ENCODE measurements at places on chromosomes 6 and 20. TPM values are rescaled to one million over a fixed set of nuclear protein-coding genes. Genes with fewer than 3 reads are reported as not detected.

OGFRL1 gene
- 16.0 TPM for total RNA-seq

ZBP1 gene
- total RNA-seq = 3.7 TPM

GRCh38 chr20:5737619-5737953, 12.6 kb upstream of the SHLD1 start:
- DNase-seq = no peak

- DNase-seq = no peak
Observed at GRCh38 chr20:5327356-5327755, 10.6 kb upstream of the PROKR2 start.

- no peak for DNase-seq
Observed at GRCh38 chr6:109074133-109074415, 20.6 kb downstream of the SESN1 start.

- DNase-seq = no peak
Observed at GRCh38 chr6:149209871-149210775, 107.4 kb upstream of the TAB2 start.

DNA sequence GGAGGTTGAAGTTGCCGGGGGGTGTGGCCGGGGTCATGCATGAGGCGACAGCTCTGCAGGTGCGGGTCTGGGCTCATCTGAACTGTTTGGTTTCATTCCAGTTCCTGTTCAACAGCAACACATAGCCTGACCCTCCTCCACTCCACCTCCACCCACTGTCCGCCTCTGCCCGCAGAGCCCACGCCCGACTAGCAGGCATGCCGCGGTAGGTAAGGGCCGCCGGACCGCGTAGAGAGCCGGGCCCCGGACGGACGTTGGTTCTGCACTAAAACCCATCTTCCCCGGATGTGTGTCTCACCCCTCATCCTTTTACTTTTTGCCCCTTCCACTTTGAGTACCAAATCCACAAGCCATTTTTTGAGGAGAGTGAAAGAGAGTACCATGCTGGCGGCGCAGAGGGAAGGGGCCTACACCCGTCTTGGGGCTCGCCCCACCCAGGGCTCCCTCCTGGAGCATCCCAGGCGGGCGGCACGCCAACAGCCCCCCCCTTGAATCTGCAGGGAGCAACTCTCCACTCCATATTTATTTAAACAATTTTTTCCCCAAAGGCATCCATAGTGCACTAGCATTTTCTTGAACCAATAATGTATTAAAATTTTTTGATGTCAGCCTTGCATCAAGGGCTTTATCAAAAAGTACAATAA, 72.5 kb downstream of the PTPN1 start:
- no peak for DNase-seq

DNA sequence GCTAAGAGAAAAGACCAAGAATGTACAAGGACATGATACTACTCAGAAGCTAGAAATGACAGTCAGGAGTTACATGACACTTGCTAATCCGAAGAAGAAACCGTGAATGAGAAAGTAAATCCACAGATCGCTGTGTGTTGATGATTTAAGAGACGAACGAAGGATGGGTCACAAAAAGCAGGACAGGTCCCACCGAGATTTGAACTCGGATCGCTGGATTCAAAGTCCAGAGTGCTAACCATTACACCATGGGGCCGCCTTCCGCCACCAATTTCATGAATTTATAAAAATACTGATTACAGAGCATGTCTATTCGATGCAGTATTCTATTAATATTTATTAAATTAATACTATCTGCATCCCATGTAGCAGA, 54.0 kb upstream of the BTN3A2 start:
- DNase-seq = peak; percentile 31

GRCh38 chr6:131414956-131415355, 158.1 kb upstream of the ARG1 start:
- no peak for DNase-seq

- no peak for DNase-seq
Observed at GRCh38 chr20:3847429-3847940, 851 bp downstream of the MAVS start.

DNA sequence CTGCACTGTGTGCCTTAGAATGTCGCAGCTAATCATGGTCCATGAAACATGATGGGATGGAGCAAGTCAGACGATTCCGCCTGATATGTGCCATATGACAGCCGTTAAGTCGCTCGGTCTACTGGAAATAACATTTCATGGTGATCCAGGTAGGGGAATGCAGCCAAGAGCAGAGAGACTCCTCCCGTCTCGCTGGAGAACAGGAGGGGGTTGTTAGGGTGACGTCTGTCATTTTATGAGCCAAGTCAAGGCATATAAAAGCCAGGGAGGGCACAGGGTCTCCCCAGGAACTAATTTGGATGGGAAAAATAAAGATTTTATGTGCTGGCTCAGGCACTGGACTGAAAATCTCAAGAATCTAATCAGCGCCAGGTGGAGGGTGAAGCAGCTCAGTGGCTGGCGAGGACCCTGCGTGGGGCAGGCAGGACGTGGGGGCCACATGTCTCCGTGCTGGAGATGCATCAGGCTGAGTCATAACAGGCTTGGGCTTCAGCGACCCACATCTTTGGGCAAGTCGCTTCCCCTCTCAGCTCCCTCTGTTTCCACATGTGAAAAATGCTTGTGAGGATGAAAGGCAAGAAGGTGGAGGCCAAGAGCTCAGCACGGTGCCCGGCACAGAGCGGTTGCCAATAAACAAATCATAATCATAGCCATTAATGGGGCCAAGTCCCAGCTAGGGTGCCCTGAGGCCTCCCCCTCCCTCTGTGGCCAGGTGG, 234.6 kb downstream of the ANKRD60 start:
- peak; percentile 28 for DNase-seq
